ENCODE measurements at places on chromosomes 2 and 18.

DNA sequence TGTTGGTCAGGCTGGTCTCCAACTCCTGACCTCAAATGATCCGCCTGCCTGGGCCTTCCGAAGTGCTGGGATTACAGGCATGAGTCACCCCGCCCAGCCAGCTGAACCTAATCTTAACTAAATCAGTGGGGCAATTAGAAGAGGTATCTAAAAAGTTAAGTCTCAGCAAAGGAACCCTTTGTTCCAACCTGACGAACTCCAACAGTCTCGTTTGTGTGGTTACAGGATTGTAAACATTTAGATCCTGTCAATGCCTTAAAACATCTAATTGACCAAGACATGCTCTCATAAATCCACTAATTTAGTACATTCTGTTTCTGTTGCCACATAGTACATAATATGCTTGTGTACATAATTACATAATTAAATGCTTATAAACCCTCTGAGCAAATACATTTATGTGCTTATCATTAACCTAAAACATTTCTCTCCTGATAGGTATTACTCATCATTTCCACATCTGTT is 31.1 kb upstream of the STK39 start:
- DNase-seq, result no peak

- no peak for DNase-seq
These were observed 1602.4 kb upstream of the CELF4 start for GRCh38 chr18:39167990-39168389.

- DNase-seq, result no peak
These were observed 84.1 kb upstream of the LPIN2 start for GRCh38 chr18:3097082-3097481.

GRCh38 chr2:27887111-27887510 is 3.1 kb downstream of the RBKS start:
- no peak for DNase-seq

GRCh38 chr2:40298026-40298425 is 153.9 kb downstream of the SLC8A1 start:
- no peak for DNase-seq

DNA sequence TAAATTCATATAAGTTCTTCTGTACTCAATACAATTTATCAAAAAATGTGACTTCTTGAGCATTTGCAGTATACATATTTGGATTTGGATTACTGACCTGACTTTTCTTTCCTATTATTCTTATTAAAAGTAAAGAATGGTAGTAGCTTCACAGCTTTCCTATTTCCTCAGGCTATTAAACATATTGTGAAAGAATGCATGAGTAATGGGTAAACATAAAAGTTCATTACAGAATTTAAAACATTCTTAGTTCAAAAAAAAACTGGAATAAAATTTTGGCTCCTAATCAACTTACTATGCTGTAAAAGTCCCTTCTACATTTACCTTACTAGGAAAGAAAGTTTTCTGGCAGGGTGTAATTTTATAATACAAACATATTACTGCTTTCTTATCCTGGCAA is 27.3 kb upstream of the C2orf66 start:
- no peak for DNase-seq

DNA sequence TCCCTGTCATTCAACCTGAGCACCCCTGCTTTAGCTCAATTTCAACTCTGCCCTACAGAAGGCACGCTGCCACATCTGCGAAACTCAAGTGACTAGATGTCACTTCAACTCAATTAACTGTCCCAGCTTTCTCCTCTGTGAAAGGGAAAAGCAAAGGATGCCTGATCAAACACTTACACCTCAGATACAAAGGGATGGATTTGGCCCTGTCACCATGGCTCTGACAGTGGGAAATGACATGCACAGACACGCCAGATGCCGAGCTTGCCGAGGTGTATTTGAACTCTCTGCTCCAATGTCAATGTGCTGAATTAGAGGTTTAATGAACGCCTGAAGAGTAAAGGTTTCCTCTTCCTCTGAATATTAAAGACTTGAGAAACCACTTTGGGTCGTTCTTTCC is 481.1 kb downstream of the CBLN2 start:
- no peak for DNase-seq

GRCh38 chr2:65939687-65940086 is 495.2 kb upstream of the MEIS1 start:
- no peak for DNase-seq

- no peak for DNase-seq
These were observed 119.0 kb upstream of the FN1 start for GRCh38 chr2:215554689-215555498.

DNA sequence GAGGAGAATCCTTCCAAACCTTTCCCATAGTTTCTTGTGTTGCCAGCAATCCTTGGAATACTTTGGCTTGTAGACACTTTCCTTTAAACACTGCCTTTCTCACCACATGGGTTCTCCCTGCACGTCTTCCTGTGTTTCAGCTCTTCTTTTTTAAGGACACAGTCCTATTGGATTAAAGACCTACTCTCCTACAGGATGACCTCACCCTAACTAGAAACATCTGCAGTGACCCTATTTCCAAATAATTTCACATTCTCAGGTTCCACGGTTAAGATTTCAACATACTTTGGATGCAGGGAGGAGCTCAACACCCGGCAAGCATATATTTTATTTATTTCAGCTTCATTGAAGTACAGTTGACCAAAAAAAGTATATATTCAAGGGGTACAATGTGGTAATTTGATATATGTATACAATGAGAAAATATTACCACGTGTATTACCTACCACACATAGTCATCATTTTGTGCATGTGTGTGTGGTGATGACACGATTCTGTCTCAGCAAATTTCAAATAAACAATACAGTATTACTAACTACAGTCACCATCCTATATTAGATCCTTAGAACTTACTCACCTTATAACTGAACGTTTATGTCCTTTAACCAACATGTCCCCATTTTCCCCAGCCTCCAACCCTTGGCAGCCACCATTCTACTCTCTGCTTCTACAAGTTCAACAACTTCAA is 745.0 kb downstream of the CBLN2 start:
- DNase-seq, result no peak

DNA sequence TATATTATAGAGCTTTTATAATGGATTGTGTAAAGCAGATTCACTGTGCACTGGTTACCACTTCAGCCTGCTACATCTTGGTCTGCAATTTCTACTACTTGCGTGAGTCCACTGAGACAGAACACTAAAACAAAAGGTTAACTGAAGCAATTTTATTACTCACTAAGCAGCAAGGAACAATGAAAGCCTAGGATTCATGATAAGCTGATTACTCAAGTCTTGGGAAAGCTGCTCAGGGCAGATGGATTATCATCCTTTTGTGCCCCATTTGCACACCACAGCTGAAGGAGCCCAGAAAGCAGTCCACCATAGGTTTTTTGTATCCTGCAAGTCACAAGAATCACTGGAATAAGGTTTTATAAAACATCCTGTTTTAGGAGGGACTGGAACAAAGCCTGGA is 1215.2 kb upstream of the TMEFF2 start:
- no peak for DNase-seq

- DNase-seq, result no peak
These were observed 9.7 kb upstream of the ZNF516 start for GRCh38 chr18:76504749-76505148.

DNA sequence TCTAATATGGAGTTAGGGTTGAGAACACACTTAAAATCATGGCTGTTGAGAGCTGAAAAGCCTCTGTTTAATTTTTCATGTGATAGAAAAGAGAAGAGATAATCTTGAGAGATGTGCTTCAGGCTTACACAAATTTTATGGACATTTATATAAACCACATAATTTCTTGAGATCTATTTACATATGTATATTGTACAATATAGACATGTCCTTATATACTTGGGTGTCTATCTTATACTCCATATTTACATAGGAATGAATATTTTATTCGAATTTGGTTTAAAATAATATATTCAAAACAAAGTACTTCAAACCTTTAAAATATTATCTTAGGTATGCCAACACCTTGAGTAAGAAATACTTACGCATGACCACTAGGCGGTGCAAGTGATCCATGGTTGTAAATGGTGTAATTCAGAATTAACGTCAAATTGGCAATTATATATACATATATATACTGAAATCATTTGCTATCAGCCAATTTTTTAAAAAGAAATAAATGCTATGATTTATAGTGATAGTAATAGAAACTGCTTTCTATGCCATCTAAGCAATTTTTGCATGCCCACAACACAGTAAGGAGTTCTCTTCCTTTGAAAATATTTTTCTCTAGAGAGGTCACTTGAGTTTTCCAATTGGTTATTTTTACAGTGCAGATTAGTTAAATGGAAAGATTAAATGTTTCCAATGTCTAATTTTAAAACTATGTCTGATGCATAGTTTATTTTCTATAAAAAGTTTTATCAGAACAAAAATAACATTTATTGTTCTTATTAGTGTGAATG is 37.6 kb upstream of the SPAG16 start:
- DNase-seq, result no peak

GRCh38 chr2:172931256-172931894 is 144.3 kb upstream of the MAP3K20 start:
- no peak for DNase-seq

GRCh38 chr2:84904151-84904550 is 1.3 kb upstream of the TMSB10 start:
- no peak for DNase-seq

DNA sequence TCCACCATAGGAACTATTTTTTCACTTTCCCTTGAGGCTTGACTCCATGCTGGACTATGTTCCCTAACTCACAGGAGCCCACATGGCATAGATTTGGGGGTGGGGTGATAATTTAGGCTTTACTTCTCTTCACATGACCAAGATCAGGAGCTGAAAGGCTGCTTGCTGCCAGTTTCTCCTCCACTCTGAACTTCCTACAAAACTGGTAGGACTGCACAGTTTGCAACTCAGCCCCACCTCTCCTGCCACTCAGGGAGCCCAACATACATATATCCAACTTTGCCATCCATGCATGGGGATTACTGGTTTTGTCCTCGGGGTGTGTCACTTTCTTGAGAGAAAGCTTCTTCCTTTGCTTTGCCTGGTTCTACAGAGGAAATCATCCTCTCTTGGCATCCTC is 14.2 kb downstream of the INO80D start:
- DNase-seq, result no peak

GRCh38 chr18:33875029-33875565 is 297.1 kb downstream of the ASXL3 start:
- DNase-seq, result no peak

DNA sequence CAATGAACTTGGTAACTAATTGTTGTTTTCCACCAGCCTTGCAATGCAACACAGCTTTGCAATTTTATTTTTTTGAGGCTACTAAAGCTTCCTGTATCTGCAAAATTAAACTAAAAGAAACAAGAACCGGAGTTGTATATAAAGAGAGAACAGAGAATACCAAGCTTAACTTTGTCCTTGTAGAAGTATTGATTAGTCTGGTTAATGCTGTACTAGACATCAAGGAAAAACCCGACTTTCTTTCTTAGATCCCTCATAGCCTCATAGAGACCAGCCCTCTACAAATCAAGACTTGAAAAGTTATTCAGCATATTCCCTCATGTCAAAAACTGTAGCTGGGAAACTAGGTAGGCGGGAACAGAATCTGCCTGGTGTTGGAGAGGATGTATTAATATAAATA is 1.7 kb upstream of the ASAP2 start:
- DNase-seq, result no peak

GRCh38 chr2:26809876-26810577 is 24.2 kb downstream of the CENPA start:
- no peak for DNase-seq

GRCh38 chr18:79442508-79443221 is 46.9 kb downstream of the NFATC1 start:
- no peak for DNase-seq

- no peak for DNase-seq
These were observed 178.7 kb downstream of the LCLAT1 start for GRCh38 chr2:30625701-30626100.

DNA sequence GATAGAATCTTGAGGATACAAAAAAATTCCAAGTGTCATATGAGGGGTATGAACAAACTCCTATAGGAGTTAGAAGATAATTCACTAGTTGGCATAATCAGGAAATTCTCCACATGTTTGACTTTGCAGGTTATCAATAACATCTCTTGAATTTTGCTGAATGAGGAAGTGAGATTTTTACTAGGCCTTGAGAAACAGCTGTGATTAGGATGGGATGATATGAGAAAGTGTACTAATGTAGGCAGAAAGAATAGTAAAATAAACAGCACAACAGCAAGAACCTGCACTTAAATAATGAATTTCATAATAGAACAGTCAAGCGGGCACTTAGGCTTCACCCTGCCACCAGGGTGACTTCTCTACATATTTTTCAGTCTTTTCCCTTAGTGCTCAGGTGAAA is 570.8 kb upstream of the CRIM1 start:
- DNase-seq, result no peak

- no peak for DNase-seq
These were observed 66.7 kb upstream of the DNAJC10 start for GRCh38 chr2:182649316-182649715.

DNA sequence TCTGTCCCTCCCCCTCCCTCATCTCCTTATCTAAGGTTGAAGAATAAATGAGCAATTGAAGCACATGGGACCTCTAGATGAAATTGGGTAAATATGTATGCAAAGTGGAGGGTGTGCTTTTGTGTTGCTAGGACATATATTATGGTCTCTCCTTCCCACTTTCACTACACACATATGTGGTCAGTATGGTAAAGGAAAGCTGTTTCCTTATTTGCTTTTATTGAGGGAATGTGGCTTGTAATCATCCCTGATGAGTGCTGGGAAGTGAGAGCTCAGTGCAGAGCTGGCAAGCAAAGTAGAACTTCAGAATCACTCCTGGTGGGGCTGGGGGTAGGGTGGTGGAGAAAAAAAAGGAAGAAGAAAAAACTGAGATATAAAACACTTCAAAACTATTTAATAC is 189.9 kb upstream of the ATP5MC3 start:
- DNase-seq, result no peak

DNA sequence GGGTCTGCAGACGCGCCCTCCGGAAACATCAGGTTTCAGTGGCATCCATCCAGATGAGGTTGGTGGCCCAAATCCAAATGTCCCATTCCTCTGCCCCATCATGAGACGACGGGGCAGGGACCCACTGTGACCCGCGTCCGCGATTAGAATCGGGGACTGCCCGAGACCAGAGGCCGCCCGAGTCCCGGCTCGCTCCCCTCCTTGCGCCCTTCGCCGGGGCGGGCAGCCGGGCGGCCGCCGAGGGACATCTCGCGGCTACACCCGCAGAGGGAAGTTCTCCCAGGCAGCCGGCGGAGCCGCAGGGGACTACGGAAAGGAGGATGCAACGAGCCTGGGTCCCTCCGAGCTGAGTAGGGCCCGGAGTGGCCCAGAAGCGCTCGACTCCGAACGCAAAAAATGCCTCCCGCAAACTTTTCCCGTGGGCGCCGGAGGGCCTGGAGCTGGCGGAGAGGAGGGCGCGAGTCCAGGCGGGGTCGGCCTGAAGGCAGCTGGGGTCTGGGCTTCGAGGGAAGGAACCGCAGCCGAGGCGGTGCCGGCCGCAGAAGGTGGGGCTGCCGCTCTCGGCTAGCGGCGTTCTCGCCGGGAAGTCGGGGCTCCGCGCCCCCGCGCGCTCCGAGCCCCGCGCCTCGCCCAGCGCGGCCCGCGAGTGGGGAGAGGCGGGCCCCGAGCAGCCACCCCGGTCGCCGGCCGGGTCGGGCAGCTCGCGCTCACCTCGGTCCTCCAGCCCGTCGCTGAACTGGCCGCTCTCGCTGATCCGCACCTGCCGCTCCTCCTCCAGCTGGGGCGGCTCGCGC is 580 bp downstream of the TMEM163 start:
- peak; percentile 15 for DNase-seq

Data from left lung (tissue), 14 donors.